Naive B cell (primary cell): ENCODE measurements at places on chromosomes 12 and 14.
A peak's percentile ranks its signal among the peaks of the same experiment; 100 is the strongest.

DNA sequence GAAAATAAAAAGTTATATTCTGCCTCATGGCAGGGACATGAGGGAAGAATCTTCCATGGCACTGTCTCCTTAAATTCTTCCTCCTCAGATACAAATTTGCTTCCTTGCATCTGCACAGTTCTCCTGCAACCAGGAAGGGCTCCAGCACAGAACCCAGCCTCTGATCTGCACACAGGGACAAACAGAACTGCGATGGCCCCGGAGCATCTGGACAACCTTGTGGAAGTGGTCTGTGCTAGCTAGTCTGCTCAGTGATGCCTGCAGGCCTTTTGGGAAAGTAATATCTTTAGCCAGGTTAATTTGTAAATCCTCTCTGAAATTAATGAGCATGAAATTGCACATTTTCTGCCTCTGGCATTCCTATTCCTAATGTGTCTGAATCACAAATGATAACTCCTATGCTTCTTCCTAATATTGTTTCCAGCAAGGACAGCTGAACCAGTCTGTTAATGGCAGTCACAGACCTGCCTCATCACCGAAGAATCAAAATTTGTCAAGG lies 74.8 kb downstream of the GRIP1 start:
- no peak for DNase-seq

GRCh38 chr14:101227611-101228594 lies 324.4 kb upstream of the RTL1 start:
- DNase-seq, result no peak

DNA sequence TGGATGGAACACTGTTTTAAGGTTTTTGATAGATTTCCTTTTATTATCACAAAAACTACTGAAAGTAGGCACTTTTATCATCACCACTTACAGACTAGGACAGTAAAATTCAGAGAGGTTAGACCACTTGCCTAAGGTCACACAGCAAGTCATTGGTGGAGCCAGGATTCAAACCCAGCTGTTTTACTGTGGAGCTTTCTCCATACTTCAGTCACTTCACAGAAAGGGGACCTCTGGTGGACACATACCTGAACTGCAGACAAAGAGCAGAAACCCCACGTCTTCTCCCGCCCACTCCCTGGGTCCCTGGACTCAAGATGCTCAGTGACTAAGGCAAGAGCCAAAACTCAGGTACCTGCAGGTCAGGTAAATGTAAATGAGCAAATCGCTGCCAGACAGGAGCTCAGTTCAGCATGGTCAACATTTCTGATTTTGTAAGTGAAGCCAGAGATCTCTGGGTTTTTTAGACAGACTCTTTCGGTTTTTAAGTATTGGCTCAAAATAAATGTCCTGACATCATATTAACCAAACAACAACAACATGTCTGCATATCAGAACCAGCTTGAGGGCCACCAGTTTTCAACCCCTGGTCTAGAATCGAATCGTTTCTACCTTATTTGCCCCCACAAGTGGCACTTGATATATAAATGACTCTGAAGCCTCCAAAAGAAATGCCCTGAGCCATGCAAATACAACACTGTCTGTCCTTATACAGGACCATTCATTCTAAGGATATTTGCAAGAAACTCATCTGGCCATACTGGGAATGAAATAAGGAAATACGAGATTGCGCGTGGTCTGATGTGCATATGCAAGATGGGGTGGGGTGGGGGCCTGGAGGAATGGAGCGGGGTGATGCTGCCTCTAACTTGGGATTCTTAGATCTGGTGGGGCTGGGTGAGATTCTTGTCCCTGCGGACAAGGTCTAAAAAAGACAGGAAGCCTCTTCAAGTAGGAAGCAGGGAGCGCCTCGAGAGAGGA lies 110.9 kb downstream of the KSR2 start:
- DNase-seq, result peak; percentile 18

- peak; percentile 42 for DNase-seq
Measured at GRCh38 chr12:68317047-68317667, 15.0 kb downstream of the MDM1 start.

DNA sequence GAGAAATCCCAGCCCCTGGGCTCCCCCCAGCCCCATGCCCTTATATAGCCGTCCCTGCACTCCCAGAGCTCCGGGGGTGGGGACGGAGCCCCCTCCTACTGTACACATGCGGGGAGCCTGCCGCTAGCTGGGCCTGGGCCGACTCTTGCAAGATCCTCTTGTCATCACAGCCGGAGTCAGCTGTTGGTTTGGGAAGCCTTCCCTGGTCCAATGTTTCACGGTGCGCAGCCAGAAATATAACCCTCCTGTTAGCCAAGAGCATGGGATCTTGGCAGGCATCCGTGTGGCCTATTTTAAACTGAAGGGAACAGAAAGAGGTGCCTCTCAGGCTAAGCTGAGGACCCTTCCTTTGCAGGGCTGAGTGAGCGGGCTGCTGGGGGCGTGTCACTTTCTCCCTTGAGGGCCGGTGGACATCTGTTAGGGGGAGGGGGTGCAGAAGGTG lies 175.3 kb downstream of the TSPAN9 start:
- no peak for DNase-seq

GRCh38 chr14:68147303-68147702 lies 327.7 kb downstream of the RAD51B start:
- DNase-seq, result no peak

DNA sequence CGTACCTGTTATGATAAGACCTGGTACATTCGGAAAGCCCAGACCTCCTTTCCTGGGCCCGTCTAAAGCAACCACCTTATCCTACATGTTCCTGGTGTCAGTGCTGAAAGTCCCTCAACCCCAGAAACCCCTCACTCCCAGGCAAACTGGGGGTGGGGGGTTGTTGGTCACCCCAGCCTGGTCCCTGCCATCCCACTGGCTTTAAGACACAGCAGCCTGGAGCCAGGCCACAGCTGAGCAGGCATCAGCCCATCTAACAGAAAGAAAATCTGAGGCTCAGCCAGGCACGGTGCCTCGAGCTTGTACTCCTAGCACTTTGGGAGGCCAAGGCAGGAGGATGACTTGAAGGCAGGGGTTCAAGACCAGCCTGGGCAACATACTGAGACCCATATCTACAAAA lies 4.5 kb downstream of the SELPLG start:
- DNase-seq, result no peak
